Stimulated activated CD4-positive, alpha-beta T cell treated with anti-CD3 and anti-CD28 coated beads, Interleukin-2, amount 100 ng/mL, for 24 hours (primary cell): ENCODE measurements at places on chromosomes 6 and 20.

DNA sequence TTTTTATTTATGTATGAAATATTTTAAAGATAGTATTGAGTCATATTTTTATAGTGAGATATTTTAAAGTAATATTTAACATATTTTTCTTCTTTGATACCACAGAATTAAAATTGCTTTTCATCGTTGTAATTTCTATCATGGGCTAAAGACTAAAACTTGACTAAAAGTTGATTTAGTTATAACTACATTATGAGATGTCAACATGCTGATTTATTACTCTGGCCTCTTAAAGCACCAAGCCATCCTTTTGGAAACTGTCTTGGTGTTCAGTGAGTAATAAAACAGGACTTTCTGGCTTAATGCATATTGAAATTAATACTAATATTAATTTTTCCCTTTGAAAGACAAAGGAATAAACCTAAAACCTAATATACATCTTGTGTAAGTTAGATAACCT lies 95.2 kb upstream of the ADGRF4 start:
- no peak for DNase-seq

GRCh38 chr6:88517737-88518136 lies 351.6 kb upstream of the CNR1 start:
- DNase-seq: no peak

DNA sequence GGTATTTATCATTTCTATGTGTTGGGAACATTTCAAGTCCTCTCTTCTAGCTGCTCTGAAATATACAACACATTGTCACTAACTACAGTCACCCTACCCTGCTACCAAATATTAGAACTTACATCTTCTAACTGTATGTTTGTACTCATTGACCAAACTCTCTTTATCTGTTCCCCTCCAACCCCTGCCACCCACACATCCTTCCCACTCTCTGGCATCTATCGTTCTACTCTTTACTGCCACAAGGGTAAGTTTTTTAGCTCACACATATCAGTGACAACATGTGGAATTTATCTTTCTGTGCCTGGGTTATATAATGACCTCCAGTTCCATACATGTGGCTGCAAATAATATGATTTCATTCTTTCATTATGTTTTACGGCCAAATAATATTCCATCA lies 171.9 kb downstream of the GMDS start:
- DNase-seq: no peak

DNA sequence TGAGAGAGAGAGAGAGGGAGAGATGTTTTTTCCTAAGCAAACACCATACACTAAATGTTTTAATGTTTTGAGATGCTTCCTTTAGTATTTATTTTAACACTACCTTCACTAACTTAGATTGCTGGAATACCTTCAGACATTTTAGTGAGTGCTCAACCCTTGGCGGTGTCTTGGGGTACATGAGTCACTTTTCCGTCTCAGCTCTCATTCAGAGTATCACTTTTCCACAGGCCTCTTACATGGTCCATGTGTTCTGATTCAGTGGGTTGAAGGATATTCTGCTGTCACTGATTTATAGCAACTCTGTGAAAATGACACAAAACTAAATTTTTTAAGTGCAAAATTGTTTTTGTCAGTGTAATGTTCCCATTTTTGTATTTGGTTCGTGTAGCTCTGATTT lies 217.9 kb downstream of the CLVS2 start:
- DNase-seq: no peak

- DNase-seq: no peak
Observed at GRCh38 chr6:117546674-117547073, 55.6 kb downstream of the GOPC start.

GRCh38 chr6:33128318-33128717 lies 52.5 kb downstream of the HLA-DPB1 start:
- no peak for DNase-seq

- DNase-seq: no peak
Observed at GRCh38 chr6:1738558-1739081, 128.9 kb downstream of the FOXC1 start.
